ENCODE measurements at places on chromosomes 11 and 22. TPM values are rescaled to one million over a fixed set of nuclear protein-coding genes. Genes with fewer than 3 reads are reported as not detected.

The CARD16 gene
- 4.3 TPM for total RNA-seq

The KRTAP5-8 gene
- not detected for total RNA-seq

The SGSM1 gene
- total RNA-seq = 10.0 TPM

The CARD18 gene
- not detected for total RNA-seq

The P2RX6 gene
- 0.21 TPM for total RNA-seq

The OR4A16 gene
- total RNA-seq = not detected

The KIAA0930 gene
- 18.7 TPM for total RNA-seq

The CCDC73 gene
- not detected for total RNA-seq

The GGT1 gene
- total RNA-seq = 1.8 TPM

The TMEM121B gene
- total RNA-seq = 1.1 TPM

The ELMOD1 gene
- 0.18 TPM for total RNA-seq

The ADAMTS8 gene
- total RNA-seq = 1.7 TPM

The C11orf42 gene
- not detected for total RNA-seq

The CBLIF gene
- total RNA-seq = not detected

The SYNGR1 gene
- 38.6 TPM for total RNA-seq

The ASPHD2 gene
- total RNA-seq = 0.13 TPM

The NRGN gene
- 5.4 TPM for total RNA-seq

The LRRC10B gene
- total RNA-seq = 0.30 TPM

The CD3E gene
- 0.63 TPM for total RNA-seq

The MUC6 gene
- not detected for total RNA-seq

The OSM gene
- 5.0 TPM for total RNA-seq

The OR4D5 gene
- not detected for total RNA-seq

The SLC22A8 gene
- total RNA-seq = not detected

The PLEKHA7 gene
- total RNA-seq = 33.3 TPM

The CFAP300 gene
- total RNA-seq = 0.30 TPM

The MS4A1 gene
- 0.86 TPM for total RNA-seq

The OR51B5 gene
- not detected for total RNA-seq

The MN1 gene
- 7.0 TPM for total RNA-seq

The PGA5 gene
- total RNA-seq = not detected

The GRM5 gene
- not detected for total RNA-seq

The MRGPRE gene
- 0.72 TPM for total RNA-seq

The SPA17 gene
- 1.3 TPM for total RNA-seq

The KIAA1671 gene
- total RNA-seq = 7.2 TPM

The SRSF8 gene
- 26.5 TPM for total RNA-seq

The FOXRED1 gene
- total RNA-seq = 31.7 TPM

The KIRREL3 gene
- 1.3 TPM for total RNA-seq

The ENTHD1 gene
- total RNA-seq = not detected

The CNIH2 gene
- not detected for total RNA-seq

The MORC2 gene
- 18.4 TPM for total RNA-seq

The DGAT2 gene
- total RNA-seq = 48.3 TPM

The OR5A1 gene
- not detected for total RNA-seq

The SLC35E4 gene
- total RNA-seq = 5.6 TPM

The ELF5 gene
- total RNA-seq = not detected

The MS4A3 gene
- total RNA-seq = not detected

The C22orf39 gene
- 39.1 TPM for total RNA-seq

The CD81 gene
- total RNA-seq = 616 TPM

The GRIK4 gene
- total RNA-seq = 0.45 TPM

The KRTAP5-7 gene
- total RNA-seq = not detected

The RASL10A gene
- total RNA-seq = 0.99 TPM

The OR10A2 gene
- total RNA-seq = not detected

The OR5B21 gene
- total RNA-seq = not detected

Measured in heart left ventricle (tissue), 16 donors.